ENCODE measurements at places on chromosomes 13 and 19.

DNA sequence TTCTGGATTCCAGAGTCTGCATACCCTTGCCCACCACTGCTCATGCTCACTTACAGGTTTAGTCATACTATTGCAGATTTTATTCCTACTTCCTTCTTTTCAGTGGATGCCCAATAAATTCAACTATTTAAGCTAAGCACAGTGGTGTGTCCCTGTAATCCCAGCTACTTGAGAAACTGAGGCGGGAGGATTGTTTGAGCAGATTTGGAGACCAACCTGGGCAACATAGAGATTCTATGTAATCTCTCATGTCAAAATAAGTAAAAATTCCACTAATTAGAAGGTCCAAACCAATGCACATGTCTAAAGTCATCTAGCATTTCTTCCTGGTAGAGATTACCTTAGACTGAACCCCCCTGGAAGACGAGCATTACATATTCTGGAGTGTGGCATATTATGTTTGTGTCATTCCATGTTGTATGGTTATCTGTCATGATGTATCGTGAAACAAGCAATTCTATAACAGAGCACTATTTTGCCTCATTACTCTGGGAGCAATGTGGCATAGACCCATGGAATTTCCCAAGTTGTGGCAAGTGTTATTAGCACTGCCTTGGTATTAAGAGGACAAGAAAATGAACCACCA, 8.3 kb downstream of the HMGB1 start:
- DNase-seq = no peak

DNA sequence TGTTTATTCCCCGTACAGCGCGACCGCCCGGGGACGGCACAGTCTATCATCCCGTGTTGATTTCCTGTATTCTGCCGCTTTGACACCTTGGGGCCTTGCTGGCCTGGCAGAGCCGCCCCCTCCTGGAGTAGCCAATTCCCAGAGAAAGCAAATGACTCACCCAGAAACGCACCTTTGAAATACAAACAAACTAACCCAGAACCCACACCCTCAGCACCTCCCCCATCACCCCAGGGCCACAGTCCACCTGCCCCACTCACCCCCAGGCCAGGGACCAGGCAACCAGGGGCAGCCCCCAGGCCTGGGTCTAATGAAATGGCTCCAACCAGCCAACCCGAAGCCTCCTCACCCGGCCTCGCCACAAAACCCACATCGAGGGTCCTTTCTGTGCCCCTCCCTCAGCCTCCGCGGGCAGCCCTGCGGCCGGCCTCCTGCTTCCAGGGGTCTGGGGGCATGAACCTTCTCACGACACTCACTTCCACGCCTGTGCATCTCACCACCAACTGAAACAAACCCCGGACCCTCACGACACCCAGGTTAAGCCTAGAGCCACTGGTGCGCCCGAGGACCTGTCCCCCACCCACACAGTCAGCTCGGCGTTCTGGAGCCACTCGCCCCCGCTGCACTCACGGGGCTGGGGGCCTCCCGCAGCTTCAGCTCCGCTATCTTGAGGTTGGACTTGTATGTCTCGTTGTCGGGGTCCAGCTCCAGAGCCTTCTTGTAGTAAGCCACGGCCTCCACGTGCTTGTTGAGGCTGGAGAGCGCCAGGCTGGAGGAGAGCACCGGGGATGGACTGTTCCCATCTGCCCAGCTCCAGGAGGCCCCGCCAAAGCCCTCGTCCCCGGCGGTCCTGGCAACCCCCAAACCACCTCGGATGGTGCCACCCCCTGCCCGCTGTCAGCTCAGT, 20.9 kb downstream of the SGTA start:
- DNase-seq = no peak

GRCh38 chr13:33119856-33120543, 103.8 kb downstream of the KL start:
- DNase-seq = no peak

GRCh38 chr19:41997121-41997850, 3.3 kb upstream of the ATP1A3 start:
- peak; percentile 30 for DNase-seq

- DNase-seq = no peak
Observed at GRCh38 chr13:33918199-33918932, 100.4 kb downstream of the RFC3 start.

DNA sequence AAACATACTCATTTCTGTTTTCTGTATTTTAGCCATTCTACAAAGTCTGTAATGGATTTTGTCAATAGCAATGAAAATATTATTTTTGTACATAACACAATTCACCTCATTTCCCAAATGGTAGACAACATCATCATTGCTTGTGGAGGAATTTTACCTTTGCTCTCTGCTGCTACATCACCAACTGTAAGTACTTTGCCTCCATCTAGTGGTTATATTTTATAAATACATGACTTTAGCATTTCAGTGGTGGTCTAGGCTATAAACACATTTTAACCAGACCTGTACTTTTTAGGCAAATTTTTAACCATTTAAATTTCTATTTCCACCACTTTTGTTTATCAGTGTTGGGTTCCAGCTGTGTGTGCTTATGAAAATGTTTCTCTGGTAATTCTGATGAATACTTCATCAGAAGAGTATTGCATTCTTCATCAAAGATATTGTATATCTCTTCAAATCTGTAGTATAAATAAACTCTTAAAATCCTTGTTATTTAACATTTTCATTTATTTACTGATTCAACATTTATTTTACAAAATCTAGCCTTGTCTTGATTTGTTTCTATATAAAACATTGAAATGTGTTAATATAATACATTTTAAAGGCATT, 222.4 kb downstream of the NBEA start:
- DNase-seq = no peak

- DNase-seq = no peak
Observed at GRCh38 chr13:46624353-46624752, 71.4 kb downstream of the LRCH1 start.

DNA sequence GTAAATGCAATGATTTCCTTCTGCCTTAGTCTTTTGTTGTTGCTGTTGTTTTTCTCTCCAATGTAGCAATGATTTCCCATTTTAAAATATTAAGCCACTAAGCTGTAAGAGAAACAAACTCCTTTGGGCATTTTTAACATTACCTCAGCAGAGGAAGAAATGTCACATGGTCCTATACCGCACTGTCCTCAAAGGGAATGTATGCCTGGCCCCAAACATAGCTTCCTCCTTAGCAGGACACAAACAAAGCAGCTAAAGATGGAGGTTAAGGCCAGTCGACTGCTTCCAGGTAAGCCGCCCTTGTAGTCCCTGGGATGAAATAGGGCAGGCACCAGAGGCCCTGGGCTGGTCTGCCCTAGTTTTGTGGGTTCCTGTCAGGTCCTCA, 249.0 kb downstream of the TSHZ3 start:
- DNase-seq = no peak

DNA sequence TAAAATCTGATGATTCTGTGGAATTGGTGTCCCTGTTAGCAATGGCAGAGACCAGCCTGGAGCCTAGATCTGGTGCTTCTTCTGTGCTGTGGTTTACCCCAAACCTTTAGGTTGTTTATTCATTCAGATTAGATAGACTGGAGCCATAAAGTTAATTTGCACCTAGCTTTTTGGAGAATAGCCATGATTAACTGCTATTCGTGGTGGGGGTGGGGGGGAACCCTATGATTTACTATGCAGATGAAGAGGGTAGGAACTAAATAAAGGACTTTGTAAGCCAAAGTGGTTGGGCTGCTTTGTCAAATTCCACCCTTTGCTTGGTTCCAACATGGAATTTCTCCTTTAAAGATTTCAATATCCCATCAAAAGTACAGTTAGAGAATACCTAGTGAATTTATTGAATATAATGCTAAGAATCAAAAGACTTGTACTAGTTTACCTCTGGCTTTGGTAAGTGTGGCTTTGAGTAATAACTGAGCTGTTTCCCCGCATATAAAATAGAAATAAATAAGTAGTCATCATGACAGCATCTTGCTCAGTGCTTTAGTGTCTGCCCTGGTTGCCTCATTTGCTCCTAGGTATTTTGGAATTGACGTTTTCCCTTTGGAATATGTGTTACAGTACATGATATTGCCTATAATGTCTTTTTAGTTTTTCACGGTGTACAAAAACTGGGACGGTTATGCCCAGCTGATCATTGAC, 27.6 kb downstream of the SKA3 start:
- no peak for DNase-seq

DNA sequence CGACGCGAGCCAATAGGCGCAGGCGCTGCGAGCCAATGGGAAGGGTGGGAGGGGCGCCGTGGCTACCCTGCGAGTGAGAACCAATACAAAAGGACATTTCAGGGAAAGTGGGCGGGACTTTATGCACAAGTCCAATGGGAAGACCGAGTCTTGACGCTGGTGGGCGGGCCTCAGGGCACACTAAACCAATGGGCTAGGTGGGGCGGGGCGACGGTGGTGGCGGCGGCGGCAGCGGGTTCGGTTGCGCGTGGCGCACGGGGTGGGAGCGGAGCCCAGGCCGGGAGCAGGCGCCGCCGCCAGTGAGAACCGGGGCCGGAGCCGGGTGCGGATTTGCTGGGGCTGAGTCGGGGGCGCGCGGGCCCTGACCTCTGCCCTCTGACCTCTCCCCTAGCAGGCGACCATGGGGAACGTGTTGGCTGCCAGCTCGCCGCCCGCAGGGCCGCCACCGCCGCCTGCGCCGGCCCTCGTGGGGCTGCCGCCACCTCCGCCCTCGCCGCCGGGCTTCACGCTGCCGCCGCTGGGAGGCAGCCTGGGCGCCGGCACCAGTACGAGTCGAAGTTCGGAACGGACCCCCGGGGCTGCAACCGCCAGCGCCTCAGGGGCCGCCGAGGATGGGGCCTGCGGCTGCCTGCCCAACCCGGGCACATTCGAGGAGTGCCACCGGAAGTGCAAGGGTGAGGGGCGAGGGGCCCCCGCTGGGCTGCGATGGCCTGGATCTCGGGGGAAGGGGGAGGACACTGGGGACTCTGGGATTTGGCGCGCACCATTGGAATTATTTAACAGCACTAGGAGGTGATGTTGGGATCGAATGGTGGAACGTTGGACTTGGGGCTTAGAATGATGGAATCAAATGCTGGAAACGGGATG, at the start of gene TOMM40:
Gene TOMM40 (plus strand): TSS at position 239 of the 867 bp plus-strand sequence. CDS start 162 bp downstream, at position 401.
- no peak for DNase-seq

DNA sequence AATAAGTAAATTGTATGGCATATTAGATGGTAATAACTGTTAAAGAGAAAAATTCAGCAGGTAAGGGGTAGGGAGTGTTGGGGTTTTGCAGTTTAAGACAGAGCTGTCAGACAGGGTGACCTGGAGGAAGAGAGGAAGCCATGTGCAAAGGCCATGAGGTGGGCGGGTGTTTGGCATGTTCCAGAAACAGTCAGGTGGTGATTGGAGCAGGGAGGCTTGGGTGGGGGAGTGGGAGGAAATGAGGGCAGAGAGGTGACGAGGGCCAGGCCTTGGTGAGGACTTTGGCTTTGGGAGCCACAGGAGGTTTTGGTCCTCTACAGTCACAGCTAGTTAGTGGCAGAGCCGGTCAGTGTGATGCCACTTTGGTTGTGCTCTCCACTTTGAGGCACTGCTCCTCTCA, 20.1 kb downstream of the RYR1 start:
- no peak for DNase-seq

- no peak for DNase-seq
Observed at GRCh38 chr19:48196321-48196763, 25.9 kb downstream of the ZSWIM9 start.
